NCI-H1105 treated with DMSO at 0.1 percent for 48 hours (cell line): ENCODE measurements at places on chromosomes 6 and 20.

DNA sequence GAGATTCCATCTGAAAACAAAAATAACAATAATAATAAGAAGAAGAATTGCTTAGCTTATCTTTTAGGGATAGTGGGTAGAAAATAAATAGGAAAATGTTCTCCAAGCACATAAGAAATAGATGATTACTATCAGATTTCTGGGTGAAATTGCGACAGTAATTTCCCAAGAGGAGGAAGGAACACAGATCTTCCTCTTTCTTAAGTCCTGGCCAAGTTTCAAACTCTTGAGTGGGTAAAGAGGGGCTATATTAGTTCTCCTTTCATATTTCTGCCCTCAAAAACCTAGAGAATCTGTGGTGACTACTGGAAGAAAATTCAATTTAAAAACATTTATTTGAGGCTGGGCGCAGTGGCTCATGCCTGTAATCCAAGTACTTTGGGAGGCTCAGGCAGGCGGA, 63.7 kb downstream of the PHACTR2 start:
- no peak for DNase-seq

- DNase-seq, result no peak
Observed at GRCh38 chr6:131054392-131055250, 8.4 kb downstream of the EPB41L2 start.

DNA sequence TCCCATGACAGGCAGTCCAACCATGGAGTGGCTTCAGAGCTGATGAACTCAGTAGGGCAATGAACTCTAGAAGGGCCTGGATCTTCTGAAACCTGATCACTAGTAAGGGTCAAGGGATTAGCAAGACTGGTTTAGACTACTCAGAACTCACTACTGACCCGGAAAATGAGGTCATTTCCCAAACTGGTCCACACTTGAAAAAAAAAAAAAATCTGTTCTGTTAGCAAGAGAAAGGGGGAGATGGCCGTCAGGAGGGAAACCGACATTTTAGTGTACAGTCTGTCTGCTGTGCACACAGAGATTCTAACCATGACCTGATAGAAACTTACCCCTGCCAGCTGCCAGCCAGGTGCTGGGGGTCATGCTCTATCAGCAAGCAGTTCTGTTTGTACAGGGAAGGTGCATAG, 262.4 kb upstream of the AGPAT4 start:
- DNase-seq, result no peak

DNA sequence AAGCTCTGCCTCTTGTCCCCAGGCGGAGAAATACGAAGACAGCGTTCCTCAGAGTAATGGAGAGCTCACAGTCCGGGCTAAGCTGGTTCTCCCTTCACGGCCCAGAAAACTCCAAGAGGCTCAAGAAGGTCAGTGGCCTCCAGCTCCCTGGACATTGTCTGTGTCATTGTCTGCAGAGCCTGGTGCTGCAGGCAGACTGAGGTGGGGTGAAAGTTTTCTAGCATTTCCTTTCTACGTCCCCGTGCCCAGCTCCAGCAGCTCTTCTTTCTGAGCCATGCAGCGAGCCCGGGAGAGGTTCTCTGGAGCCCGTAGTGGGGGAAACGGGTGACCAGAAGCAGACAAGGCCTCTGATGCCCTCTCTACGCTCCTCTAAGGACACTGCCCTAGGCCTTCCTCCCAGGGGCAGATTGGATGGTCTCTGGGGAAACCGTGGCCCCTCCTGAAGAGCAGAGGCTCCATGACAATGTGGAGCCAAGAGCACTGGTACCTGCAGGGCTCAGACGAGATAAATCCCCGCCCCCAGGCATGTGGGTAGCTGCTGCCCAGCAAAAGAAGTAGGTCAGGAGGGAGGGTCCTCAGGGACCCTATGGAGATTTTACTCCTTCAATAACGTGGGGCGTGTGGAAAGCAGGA, 58.4 kb downstream of the EZR start:
- no peak for DNase-seq

- DNase-seq, result no peak
Observed at GRCh38 chr6:8246403-8246802, 144.1 kb upstream of the EEF1E1 start.

- no peak for DNase-seq
Observed at GRCh38 chr6:64170316-64170715, 534.7 kb downstream of the PHF3 start.

GRCh38 chr6:101465863-101466262, 72.4 kb downstream of the GRIK2 start:
- no peak for DNase-seq

- DNase-seq, result peak; percentile 16
Observed at GRCh38 chr6:169371344-169372127, 117.9 kb upstream of the THBS2 start.

GRCh38 chr6:44304282-44305199, 8.6 kb downstream of the AARS2 start:
- DNase-seq, result no peak

DNA sequence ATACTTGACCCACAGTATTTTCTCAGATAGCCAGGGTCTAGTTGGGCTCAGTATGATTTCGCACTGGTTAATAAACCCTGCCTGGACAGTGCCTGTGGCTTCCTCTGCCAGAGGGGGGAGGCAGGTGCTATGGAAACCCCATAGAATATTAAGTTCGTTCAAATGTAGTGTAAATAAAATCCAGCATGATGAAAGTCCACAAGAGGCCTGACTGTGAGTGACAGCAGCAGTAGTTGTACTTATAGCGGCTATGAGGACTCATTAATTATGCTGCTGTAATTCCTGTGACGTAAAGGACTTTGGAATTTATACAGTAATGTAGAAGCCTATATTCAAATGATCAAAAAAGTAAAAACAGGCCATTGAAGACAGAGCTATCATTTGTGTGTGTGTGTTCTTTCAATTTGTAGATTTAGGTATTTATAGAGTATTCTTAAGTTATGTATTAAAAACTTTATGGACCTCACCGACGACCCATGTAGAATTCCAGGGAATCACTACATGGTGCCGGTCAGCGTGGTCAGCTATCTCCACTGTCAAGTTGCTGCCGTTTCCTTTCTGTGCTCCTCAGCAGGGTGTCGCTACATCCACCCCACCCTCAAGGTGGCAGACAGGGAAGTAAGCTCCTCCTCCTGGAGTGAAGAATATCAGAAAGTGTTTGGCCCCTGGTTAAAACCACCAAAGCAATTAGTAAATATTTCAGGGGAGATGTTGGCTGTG, 10.0 kb downstream of the PYGB start:
- DNase-seq, result no peak

GRCh38 chr6:27267857-27268434, 20.4 kb downstream of the PRSS16 start:
- no peak for DNase-seq

DNA sequence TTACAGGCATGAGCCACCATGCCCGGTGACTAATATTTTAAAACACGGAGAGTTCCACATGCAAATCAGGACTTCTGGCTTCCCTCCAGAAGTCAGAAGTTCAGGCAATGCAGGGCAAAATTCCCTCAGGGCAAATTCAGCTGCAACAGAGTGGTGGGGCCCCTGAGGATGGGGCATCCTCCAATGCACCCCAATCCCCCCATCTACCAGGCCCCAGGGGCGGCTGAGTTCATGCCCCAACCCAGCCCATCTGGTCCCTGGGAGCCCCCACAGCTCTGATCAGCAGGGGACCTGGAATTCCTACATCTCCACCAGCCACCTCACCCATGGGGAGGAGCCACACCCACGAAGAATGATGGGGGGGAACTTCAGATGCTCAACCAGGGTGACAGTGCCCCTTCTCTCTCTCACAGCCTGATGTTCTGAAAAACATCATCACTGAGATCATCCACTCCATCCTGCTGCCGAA, 22.6 kb downstream of the BPIFB1 start:
- DNase-seq, result no peak

- DNase-seq, result no peak
Observed at GRCh38 chr6:3623451-3624249, 127.9 kb downstream of the PXDC1 start.

DNA sequence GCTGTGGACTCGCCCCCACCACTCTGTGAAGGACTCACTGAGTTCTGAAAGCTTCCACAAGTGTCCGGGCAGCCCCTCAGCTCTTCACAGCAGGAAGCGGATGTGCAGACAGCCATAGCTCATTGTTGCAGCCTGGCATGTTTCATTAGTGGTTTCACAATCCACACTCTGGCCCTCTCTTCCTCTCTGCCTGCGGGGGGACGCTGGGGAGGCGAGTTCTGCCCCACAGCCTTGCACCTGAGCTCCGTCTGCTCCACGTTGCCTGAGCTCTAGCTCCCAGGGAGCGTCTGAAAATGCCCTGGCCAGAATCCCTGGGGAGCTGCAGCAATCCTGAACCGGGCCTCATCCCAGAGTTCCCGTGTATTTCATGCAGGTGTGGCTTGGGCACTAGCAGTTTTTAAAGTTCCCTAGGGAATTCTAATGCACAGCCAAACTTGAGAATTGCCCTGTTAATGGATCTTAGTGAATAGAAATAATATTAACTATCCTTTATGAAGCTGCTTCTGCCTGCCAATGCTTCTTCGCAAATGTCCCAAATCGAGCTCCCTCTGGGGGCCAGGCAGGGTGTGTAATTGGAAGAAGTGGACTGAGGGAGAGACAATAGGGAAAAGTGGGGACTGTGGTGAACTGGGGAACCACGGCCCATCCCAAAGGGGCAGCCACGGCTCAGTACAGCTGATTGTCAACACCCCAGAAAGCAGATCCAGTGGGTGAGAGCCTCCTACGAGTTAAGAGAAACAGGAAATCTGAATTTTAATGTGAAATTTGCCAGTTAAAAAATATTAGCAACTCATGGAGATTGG, 51.5 kb downstream of the CTCFL start:
- DNase-seq, result peak; percentile 12

DNA sequence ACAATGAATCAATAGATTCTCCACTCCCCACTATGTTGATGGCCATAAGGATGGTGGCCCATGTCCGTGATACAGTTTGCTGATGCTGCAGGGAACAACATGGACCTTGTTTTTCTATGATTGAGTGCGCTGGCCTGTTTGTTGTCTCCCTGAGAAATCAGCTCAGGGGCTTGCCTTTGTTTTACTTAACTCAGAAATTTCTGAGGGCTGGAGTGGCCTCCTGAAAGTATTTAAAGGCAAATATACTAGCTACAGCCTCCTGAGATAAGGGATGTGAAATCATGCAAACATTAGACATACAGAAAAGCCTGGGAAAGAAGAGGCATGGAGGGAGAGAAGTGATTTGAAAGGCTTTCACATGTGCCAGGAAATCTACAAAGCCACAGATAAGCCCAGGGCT, 170.3 kb upstream of the FLRT3 start:
- DNase-seq, result no peak

DNA sequence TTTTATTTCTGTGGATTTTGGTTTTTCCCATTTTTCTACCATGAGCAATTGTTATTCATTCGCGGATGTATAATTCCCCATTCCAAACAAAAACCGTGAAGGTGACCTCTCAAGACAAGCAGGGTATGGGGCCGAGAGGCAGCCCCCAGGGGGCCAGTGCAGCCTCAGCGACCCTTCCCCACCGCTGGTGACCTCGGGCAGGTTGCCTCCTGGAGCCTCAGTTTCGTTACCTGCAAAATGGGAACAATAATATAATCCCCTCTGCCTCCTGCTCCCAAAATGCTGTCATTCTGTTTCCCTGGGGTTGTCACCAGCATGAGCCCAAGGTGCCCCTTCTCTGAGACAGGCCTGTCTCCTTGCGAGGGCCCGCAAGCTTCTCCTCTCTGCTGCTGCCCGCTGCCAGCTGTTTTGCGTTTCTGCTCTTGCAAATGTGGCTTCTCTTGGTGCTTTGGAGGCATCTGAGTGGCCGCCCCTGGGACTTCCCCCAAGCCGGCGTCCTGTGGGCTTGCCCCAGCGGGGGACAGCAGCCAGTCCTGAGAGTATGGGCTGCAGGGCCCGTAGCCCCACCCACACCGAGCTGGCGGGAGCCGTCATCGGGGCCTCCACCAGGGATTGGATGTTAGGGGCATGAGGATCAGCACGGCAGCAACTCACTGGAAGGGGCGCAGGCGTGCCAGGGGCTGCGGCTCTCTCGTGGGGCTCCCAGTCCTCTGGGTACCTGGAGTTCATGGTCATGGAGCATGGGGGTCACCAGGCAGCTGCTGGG, 161.9 kb downstream of the TAF4 start:
- no peak for DNase-seq

DNA sequence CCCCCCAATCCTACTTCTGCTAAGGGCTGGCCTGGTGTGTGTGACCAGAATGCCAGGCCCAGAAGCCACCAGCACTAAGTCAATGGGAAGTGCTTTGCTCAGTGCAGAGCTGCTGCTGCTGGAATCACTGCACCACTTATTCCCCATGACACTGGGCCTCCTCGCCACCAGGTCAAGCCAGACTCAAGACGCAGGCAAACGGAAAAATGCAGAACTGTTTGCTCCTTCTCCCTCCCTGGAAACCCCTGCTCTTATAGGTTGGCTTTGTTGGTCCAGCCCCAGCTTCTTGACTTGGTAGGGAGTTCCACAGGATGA, 121.9 kb downstream of the PHACTR3 start:
- no peak for DNase-seq

GRCh38 chr6:21159465-21159864, 434.1 kb upstream of the SOX4 start:
- DNase-seq, result no peak

DNA sequence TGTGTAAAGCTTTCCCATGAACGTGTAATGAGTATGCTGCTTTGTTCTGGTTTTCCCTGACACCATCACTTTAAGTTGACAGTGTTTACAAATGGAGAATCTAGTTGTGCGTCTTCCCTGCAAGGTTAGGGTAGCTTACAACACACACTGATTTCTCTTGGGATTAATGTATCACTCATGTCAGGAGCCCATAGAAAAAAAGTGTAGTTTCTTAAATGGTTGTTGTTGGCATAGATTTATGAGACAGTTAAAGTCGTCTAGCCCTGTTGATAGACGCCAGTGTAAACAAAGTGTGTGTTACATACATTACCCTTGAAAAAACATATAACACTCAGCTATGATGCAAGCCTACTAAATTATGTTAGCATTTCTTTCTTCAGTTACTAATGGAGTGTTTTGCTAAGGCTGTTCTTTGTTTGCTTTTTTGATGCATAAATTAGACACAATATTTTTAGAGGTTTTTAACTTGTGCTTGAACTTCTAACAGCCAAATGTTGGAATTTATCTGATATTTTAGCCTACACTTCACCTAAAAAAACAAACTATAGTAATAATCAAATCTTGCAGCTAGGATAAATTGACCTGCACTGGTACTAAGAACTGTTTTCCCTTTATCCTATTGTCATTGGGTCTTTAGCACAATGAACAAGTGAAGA, 88.6 kb downstream of the RNF217 start:
- peak; percentile 30 for DNase-seq

GRCh38 chr6:83592770-83593394, 80.5 kb downstream of the PRSS35 start:
- no peak for DNase-seq

DNA sequence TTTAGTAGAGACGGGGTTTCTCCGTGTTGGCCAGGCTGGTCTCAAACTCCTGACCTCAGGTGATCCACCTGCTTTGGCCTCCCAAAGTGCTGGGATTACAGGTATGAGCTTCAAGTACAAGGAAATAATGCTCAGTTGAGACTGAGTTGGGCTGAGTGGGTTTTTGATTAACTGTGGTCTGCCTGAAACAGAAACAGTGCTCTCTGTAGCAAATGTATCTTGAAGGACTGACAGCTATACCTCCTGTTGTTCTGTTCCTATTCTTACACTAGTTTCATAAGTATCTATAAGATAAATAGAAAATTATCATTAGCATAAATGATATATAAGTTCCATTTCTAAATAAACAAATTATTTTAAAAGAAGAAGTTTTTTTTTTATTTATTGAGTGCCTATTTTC, 142.8 kb upstream of the PTPRK start:
- DNase-seq, result no peak
